ENCODE measurements at places on chromosomes 2 and 18.

- no peak for DNase-seq
Observed at GRCh38 chr2:197229509-197230443, 80.8 kb downstream of the ANKRD44 start.

DNA sequence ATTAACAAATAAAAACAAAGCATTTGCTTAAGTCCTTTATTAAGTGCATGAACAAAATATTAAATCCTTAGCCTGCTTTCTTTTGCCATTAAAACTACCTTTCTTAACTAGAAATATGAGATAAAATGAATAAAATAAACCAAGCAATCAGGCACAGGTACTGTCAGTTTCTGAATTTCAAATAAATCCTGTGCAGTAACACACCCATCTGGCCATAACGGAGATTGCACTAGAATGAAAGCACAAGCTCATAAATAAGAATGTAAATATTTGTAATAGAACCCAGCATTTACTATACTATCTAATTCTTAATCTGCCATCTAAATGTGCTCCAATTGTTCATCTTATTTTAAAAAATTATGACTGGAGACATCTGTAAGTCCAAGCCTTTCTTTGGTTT is 31.9 kb downstream of the PRKRA start:
- DNase-seq: peak; percentile 60

GRCh38 chr18:69367104-69367503 is 33.6 kb upstream of the DOK6 start:
- DNase-seq: no peak

GRCh38 chr2:142873831-142874287 is 3.6 kb upstream of the KYNU start:
- no peak for DNase-seq

DNA sequence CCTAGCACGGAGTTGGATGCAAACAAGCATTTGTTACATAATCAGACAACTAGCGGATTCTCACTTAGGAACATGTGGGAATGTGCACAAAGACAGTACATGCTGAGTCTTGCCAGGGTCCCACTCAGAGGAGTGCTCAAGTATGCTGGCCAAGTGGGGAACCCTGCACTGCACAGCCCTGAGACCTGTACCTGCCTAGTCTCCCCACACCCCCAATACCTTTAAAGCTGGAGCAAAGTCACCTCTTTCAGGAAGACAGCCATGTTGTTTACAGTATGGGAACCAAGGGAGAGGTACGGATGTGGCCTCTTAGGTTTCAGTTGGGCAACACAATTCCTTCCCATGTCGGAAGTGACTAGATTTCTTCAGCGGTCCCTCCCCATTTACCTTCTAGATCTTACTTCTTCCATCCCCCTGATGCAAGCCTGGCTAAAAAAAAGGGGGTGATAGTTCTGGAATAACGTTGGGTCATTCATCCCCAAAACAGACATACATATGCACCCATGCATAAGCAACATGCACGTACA is 10.7 kb downstream of the CXCR1 start:
- no peak for DNase-seq

DNA sequence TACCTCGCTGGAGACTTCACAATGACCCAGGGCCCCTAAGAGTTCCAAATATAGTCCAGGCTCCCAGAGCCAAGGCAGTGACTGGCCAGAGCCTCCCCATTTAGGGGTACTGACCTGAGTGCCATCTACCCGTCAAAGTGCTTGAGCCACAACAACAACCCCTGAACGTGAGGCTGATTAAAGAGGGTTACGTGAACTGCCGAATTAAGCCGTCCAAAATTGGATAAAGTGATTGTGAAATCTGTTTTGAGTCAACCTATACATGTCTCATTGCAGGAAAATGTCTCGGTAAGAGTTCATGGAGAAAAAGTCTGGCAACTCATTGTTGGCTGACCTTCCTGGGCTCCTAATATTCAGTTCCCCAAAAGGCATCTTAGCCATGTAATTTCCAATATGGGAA is 116.3 kb downstream of the TTC32 start:
- no peak for DNase-seq

DNA sequence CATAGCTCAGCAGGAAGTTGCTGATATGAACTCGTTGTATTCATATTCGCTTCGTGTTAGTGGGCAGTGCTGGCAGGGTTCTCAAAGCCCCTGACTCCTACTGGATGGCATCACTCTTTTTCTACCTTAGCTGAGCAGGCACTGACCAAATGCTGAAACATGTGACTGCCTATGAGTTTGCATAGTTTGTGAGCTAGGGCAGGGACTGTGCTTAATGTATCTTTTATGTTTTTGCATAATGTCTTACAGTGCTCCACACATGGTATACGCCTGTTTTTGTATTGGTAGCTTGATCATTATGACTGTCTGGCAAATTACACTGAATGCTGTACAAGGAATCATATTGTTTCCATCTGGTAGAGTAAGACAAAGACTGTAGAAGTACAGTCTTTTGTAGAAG is 305.3 kb downstream of the PARD3B start:
- DNase-seq: no peak

DNA sequence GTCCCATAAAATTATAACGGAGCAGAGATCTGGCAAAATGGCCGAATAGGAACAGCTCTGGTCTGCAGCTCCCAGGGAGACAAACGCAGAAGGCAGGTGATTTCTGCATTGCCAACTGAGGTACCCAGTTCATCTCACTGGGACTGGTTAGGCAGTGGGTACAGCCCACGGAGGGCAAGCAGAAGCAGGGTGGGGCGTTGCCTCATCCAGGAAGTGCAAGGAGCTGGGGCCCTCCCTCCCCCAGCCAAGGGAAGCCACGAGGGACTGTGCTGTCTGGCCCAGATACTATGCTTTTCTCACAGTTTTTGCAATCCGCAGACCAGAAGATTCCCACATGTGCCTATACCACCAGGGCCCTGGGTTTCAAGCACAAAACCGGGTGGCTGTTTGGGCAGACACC is 22.8 kb downstream of the ICA1L start:
- peak; percentile 46 for DNase-seq

DNA sequence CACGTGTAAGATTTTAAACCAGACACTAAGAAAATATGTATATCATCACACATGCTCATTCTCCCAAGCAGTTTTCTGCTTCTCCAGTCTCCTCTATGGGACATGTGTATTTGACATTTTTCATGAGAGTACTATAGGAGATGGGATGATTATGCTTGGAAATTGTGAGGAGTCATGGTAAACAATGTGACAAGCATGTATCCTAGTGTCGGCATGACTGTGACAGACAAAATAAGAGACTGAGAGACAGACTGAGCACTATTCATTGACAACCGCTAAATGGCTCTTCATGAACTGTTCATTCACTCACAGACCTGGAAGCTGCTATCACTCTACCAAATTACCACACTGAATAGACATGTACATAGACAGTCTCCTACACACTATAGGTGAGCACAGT is 127.1 kb downstream of the VWC2L start:
- no peak for DNase-seq

DNA sequence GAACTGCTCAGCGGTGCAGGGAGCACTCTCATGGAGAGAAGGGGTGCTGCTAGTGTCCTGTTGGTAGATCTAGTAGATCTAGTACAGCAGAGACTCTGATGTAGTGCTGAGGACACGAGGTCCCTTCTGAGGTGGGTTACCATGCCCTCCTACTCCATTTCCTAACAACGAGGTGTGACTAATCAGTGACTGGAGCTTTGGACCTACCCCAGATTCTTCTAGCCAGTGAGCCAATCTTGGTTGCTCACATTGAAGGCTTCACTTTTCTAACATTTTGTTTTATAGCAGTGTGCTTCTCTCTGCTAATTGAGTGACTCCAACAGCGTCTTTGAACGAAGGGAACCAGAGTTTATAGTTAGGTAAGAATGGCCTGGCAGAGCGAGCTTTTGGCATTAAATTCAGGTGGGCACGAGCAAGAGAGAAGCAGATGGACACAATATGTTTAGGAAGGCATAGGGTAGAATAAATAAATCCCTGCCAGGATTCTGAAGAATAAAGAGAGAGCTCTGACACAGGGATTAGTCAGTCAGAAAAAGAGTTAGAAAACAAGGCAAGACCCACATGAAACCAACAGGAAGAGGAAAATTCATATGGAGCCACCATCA is 306.0 kb upstream of the RAB12 start:
- no peak for DNase-seq

GRCh38 chr2:96838345-96839292 is 5.2 kb downstream of the ANKRD23 start:
- peak; percentile 58 for DNase-seq

GRCh38 chr2:203687165-203687564 is 19.3 kb upstream of the CD28 start:
- no peak for DNase-seq

DNA sequence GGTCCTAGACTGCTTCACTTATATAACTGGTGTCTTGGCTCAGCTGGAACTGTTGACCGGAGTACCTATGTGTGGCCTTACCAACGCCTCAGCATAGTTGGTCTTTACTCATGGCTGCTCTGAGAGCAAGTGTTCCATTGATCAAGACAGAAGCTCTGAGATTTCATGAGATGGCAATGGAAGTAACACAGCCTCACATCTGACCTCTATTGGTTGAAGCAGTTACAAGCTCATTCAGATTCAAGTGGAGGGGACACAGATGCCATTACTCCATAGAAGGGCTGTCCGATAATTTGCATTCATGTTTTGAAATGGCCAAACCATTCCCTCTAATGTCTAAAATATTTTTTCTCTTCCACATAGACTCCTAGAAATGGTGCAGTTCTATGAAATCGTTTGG is 46.4 kb upstream of the STK39 start:
- DNase-seq: no peak

GRCh38 chr18:30927042-30927441 is 115.5 kb downstream of the DSC3 start:
- no peak for DNase-seq

DNA sequence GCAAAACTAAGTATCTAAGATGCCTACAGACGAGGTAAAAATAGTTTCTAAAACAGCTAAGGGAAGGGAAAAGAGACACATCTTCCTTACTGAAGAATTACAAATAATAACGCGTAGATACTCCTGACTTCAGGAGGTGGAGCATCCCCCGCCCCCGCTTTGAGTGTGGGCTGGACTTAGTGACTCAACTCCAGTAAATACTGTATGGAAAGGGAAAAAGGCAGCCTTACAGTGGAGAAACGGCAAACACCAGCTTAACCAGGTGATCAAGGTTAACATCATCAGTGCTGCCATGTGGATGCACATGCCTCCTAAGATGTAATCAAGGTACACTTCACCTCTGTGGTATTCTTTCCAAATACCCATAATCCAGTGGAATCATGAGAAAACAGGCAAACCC is 47.9 kb downstream of the HADHB start:
- DNase-seq: no peak

- peak; percentile 44 for DNase-seq
Observed at GRCh38 chr2:31384351-31384750, 30.2 kb downstream of the XDH start.

GRCh38 chr2:144385381-144385780 is 134.5 kb downstream of the ZEB2 start:
- no peak for DNase-seq

- no peak for DNase-seq
Observed at GRCh38 chr18:44497311-44497710, 183.4 kb upstream of the SETBP1 start.

GRCh38 chr2:64396551-64396950 is 57.4 kb upstream of the LGALSL start:
- DNase-seq: no peak

DNA sequence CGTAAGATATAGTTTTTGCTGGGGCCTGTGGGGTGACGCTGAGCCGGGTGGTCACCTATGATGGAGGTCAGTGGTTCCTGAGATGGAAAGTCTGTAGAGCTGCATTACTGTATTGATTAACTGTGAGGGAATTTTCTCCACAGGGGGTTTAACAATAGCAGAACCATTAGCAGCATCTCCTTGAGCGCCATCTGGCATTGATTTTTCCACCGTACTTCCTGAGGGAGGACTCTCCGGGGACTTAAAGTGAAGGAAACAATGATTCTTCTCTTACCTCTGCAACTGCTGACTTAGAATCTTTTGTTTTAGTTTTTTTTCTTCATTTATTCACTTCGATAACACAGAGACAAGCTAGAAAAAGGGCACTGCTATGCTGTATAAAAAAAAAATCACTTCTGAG is 22.6 kb upstream of the RNF125 start:
- no peak for DNase-seq

DNA sequence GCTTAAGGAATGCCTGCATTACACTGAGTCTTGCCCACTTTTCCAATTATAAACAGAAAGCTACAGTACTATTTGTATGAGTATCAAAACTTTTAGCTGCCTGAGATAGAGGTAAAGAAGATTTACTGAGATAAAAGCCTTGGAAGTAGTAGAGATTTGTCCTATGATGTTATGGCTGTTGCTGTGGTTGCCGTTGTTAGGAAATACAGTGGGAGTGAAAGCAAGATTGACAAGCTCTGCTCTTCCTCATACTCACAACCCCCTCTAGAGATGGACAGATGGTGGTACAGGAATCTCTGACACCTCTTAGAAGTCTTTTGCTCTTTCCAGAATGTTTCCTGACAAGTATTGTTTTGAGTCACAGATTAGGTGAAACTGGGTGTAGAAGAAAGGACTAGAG is 242.5 kb downstream of the RPIA start:
- DNase-seq: peak; percentile 53

GRCh38 chr2:161032635-161033034 is 127.6 kb upstream of the TANK start:
- no peak for DNase-seq

DNA sequence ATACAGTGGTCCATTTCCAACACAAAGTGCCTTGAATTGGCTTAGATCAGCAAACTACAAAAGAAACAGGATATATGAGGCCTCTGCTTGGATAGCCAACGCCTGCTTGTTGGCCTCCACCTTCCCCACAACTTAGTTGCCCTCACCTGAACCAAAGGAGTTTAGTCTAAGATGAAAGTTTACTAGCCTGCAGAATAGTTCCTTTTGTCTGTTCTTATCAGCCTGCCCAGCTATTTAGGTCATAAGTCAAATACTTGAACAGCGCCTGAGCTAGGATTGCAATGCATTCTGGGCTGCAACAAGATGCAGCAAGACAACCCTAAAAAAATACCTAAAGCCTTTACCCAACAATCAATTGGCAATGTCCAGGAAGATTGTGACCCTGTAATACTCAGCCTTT is 13.1 kb upstream of the EPG5 start:
- DNase-seq: no peak

DNA sequence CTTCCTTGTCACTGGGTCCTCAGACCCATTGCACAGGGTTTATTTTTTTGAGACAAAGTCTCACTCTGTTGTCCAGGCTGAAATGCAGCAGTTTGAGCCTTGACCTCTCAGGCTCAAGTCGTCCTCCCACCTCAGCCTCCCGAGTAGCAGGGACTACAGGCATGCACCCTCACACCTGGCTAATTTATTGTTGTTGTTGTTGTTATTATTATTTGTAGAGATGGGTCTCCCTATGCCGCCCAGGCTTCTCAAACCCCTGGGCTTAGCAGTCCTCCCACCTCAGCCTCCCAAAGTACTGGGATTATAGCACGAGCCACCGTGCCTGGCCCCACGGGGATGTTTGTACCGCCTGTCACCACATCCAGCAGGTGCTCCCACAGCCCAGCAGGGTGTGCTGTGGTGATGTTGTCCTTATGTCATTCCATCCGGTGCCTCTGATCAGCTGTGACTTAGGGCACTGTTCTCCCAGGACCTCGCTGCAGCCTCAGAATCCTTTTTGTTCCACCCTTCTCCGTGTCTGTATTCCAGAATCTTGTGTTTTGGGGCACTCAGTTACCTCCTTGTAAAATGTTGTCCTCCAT is 182.3 kb downstream of the INO80D start:
- peak; percentile 12 for DNase-seq

All from Kasumi-1 (cell line).